Dermis microvascular lymphatic vessel endothelial cell (primary cell): ENCODE measurements at places on chromosomes 7 and 10.
A peak's percentile ranks its signal among the peaks of the same experiment; 100 is the strongest.

DNA sequence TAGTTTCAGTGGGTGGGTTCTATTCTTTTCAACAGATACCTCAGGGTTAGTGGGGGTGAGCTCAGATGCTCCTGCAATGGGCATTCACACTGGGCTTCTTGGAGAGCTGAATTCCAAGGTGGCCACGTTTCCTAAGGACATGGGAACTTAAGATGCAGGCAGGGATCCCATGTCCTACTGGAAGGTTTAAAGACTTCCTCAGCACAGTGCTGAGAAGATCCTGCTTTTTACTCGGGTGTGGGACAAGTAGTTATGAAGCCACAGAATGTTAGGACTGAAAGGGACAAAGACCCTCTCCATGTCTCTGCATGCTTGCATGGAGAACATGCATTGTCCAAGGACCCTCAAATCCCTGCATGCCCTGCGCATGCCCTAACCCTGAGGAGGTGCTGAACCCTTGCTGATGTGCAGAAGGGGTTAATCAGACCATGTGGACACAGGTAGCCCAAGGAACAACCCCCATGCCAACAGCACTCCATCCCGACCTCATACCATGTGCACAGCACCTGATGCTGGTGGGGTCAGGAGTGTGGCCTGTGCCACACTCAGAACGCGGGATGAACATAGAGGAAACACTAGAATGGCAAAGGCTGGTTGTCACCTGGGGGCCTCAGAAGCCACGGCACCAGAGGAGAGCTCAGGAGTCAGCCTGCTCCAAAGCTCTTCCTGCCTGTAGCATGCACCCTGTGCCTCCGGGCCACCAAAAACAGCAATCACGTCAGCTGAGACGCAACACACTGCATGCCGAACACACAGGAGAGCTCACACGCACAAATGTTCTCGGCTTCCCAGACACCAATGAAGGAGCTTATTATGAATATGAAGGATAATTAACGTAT is 15.2 kb downstream of the IL2RA start:
- DNase-seq: no peak

DNA sequence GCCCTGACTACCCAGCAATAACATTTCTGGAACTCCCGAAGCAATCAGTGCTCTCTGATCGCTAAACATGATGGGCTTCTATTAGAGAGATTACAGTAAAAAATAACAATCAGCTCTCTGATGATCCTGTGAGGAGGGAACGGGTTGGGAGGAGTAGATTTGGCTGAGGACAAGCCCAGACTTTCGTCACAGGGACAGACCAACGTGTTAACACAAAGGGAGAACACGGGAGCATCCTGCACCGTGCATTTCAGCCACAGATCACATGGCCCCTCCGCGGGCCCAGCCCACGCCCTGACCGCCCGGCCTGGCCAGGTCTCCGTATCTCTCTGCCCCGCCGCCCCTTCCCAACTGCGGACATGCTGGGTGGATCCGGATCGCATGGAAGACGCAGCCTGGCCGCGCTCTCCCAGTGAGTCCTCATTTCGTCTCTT is 95.0 kb upstream of the AGBL3 start:
- DNase-seq: peak; percentile 98

- no peak for DNase-seq
Measured at GRCh38 chr7:101172854-101173751, 7.0 kb downstream of the NAT16 start.

DNA sequence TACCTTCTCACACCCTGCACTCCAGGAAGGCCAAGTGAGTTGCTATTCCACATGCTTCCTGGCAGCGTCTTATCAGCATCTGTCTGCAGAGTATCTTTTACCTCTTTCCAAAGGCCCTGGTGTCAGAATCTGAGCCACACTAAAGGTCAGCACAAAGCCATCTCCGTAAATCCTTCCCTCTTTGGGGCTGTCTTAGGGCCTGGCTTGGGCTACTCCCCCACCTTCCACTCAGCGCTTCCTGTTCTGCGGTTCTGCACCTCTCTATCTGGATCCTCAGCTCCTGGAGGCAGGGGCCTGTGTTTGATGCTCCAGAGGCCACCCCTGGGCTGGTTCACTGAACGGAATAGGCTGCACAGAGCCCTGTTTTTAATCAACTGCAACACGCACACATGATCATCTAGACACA is 334.8 kb upstream of the GALNT17 start:
- DNase-seq: no peak

GRCh38 chr7:27745064-27745583 is 5.2 kb downstream of the TAX1BP1 start:
- DNase-seq: peak; percentile 36

- DNase-seq: no peak
Measured at GRCh38 chr10:49362596-49363260, 33.2 kb downstream of the DRGX start.

GRCh38 chr10:72340510-72341261 is 14.0 kb downstream of the DNAJB12 start:
- DNase-seq: peak; percentile 61

- DNase-seq: no peak
Measured at GRCh38 chr10:11824825-11825224, 1.7 kb downstream of the PROSER2 start.

DNA sequence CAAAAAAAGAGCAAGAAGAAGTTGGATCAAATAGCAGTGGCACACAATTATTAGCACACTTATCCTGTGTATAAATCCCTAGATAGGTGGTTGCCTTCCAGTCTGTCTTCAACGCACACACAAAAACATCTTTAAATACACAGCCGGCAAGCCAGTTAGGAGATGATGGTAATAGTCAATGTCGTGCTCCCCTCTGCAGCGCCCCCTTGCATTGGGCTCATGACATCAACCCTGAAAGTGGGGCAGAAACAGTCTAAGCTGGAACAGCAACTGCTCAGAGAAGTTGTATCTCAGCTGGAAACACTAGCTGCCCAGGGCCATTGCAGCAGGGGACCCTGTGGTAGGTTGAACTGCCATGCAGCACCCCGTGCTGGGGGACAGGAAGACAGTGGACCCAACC is 179.5 kb upstream of the YAE1 start:
- no peak for DNase-seq

DNA sequence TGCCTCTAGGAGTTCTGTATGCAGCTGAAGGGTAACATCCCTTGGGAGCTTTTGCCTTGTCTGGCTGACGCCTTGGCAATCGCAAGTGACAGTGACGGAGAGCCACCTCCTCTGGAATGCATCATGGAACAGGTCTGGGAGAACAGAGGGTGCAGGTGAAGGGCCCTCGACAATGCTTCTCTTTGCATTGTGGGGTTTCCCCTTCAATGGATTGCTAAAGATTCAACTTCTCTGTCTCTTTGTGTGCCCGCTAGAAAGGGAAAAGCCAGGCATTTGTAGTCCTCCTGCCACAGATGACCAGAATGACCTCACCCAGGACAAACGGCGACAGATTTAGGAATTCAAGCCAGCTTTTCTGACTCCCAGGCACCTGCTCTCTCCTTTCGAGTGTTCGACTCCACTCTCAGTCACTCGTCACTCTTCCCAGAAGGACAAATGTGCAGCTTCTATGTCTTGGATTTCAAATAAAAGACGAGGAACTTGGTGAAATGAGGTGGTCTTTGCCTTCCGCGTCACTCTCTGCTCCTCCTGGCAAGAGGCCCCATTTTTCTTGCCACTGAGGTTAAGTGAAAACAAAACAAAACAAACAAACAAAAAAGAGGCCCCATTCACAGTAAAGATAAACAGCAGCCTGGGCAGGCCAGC is 26.1 kb downstream of the IL2RA start:
- DNase-seq: no peak

- no peak for DNase-seq
Measured at GRCh38 chr10:4555920-4556319, 270.1 kb upstream of the AKR1E2 start.
